ENCODE measurements at places on chromosomes 5 and 9.

DNA sequence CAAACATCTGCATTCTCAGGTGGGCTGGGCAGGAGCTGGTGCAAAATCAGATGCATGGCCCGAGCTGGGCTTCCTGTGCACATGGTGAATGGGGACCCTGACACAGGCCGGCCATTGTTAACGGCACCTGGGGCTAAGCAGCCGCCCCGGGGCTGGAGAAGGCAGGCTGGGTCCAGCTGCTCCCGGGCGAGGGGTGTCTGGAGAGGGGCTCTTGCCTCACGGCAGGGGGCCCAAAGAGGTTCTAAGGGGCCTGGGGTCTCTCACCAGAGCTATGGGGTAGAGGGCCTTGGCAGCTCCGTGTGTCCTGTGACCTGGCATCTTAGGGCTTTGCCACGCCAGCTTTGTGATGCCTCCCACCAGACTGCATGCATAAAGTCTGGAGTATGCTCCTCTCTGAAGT, 5.1 kb upstream of the QSOX2 start:
- DNase-seq = no peak

GRCh38 chr9:83238871-83239640, 176.1 kb upstream of the RASEF start:
- DNase-seq = no peak

- no peak for DNase-seq
Measured at GRCh38 chr9:69980041-69980440, 63.6 kb upstream of the MAMDC2 start.

- no peak for DNase-seq
Measured at GRCh38 chr5:67806654-67807438, 408.7 kb upstream of the PIK3R1 start.

- no peak for DNase-seq
Measured at GRCh38 chr5:135222171-135222681, 176.8 kb downstream of the MACROH2A1 start.

GRCh38 chr5:14223372-14223771, 80.2 kb downstream of the TRIO start:
- DNase-seq = no peak

DNA sequence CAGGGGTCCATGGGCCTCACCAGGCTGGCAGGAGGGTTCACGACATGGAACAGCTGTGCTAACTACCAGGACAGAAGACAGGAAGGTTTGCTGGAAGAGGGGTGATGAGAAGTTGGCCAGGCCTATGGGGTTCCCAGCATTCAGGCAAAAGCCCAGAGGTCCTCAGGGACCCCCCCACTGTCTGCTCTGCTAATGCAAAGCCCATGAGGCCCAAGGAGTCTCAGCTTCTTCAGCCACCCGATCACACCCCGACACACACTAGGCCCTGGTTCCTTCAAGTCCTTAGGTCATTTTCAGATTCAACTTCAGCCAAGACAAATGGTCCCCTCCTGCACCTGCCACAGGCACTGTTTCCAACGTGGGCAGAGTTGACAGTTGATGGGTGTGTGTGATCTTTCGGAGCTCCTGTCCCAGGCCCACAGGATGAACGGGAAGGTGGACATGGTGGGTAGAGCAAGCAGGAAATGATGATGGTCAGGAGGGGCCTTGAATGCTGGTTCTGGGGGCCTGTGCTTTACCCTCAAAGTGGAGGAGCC, 20.4 kb downstream of the ADAMTS2 start:
- no peak for DNase-seq

- no peak for DNase-seq
Measured at GRCh38 chr5:78273436-78273835, 21.1 kb downstream of the AP3B1 start.

- DNase-seq = no peak
Measured at GRCh38 chr5:171168171-171168570, 140.9 kb upstream of the TLX3 start.

GRCh38 chr5:124631874-124632550, 114.4 kb downstream of the ZNF608 start:
- DNase-seq = no peak

- DNase-seq = no peak
Measured at GRCh38 chr5:135344349-135344748, 54.7 kb downstream of the MACROH2A1 start.

- no peak for DNase-seq
Measured at GRCh38 chr9:132970324-132971062, 8.0 kb upstream of the GFI1B start.

DNA sequence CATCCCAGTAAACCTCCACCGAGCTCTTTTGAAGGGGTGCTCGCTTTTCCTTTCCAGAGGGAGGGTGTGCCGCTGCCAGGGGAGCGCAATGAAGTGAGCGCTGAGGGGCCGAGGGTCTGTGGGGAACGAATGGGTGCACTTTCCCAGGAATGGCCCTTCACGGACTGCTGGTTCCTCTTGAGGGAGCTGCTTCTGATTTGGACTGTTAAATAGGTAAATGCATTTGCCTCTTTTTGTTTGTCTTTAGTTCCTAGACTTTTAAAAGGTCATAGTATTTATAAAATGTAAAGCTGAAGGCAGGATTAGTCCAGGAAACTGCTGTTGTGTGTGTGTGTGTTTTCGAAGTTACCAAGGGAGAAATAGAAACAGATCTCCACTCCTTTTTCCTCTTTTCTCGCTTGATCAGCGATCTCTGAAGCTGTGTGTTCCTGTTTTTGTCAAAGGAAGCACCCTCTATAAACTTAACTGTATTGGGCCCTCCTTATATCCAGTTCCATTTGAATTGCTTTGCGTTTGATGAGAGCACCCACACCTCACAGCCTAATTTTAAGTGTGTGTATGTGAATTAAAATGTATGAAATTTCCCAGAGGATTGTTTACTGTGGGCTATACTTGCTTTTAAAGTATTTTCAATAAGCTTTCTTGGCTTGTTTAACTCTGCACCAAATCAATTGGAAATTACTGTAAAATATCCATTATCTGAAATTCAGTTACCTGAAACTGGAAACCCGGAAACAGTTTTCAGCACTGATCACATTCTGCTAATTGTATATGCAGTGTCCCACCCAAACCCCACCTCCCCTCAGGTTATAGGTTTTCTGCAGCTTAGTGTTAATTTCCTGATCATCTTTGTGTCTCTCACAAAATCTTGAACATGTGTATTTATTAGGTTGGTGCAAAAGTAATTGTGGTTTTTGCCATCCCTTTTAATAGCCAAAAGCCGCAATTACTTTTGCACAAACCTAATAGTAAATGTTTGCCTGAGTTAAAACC, 966 bp downstream of the SNX2 start:
- no peak for DNase-seq

DNA sequence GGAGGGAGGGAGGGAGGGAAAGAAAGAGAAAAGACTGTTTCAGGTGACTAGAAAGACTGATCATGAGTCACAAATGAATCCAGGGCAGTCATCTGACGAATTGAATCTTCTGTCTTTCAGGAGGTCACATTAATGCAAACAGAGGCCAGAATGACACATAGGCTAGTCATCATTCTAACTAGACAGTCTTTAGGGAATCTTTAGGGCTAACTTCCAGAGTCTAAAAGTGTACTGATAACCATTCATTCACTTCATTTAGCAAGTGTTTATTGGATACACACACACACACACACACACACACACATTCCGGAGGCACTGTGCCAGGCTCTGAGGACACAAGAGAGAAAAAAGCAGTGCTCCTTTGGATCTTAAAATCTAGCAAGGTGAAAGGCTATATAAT, 156.7 kb downstream of the EBF1 start:
- DNase-seq = no peak
